ENCODE measurements at places on chromosomes 3 and 15.

DNA sequence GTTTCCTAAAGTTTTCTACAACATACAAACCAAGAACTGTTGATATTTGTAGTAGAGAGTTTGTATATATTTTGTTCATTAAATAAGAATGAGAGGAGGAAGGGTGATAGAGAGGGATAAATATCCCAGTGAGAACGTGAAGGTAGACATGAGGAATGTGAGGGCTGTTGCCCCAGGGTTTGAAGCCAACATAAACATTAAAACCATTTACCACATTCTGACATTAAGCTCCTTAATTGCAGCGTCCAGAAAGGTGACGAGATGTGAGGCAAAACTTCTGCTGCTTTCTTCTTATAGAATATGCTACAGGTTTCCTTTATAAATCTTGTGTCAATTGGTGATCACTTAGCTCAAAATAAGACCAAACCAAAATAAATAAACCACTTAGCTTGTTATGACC lies 267.8 kb upstream of the CNTN4 start:
- DNase-seq: no peak

DNA sequence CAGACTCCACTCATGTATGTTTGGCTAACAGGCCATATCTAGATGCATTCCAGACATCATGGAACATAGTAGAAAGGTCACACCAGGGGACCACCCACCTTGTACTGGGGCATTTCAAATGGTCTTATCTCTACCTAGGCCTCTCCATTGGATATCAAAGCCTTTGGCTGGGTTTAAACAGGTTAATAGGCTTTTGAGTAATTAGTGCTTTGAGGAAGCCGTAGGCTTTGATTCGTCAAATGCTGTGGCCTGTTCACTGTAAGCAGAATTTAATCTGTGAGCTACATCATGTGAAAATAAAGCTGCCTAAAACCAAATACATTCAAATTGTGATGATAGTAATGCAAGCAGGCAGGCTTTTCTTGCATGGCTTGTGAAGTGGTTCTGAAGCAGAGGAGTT lies 129.5 kb downstream of the ST8SIA2 start:
- no peak for DNase-seq

DNA sequence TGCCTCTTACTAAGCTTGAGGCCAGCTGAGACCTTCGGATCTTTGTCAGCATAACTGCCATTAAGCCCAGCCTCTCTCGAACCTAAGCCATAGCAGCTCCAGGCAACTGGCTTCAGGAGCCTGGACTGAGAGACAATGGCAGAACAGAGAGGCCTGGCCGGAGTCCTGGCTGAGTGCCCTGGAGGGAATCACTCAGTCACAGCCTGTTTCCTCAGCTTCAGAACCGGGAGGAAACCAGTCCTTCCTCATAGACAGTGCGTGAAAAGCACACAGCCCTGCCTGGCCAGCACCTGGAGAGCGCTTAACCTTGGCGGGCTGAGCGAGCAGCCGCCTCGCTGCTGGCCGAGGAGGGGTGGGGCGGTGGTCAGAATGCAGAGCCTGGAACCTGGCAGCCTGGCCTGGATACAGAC lies 21.6 kb downstream of the RNU5B-1 start:
- DNase-seq: no peak

- DNase-seq: no peak
These were observed 75.7 kb downstream of the EFL1 start for GRCh38 chr15:82186719-82187406.

GRCh38 chr15:36429707-36430106 lies 149.7 kb upstream of the CDIN1 start:
- no peak for DNase-seq

DNA sequence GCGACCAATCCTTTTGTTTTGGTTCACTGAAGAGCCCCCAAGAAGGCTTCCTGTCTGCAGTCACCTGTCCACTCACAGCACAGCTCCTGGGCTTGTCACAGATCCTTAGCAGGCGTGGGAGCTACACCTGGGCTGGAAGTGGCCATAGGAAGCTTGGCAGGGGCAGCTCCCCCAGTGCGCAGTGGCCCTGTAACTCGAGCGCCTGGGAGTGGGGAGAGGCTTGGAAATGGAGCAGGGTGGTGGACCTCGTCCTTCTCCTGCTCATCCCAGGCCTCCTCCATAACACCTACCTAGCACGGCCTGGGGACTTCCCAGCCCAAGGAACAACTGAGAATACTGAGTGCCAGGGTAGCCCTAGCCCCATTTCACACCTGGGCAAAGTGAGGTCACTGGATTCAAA lies 19.3 kb upstream of the TGM5 start:
- no peak for DNase-seq

DNA sequence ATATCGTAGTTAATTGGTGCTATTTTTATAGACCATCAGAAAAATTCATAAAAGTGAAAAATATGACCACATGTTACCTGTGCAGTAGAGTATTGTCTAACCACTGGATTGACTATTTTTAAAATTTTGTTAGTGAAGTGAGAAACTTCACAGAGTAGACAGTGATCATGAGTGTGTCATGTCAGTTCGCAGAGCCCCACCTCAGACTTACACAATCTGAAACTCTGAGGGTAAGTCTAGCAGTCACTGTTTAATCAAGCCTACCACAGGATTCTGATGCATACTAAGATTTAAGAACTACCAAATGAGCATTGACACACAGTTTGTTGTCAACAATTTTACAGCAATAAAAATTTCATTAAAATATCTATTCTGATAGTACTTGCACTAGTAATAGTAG lies 552.9 kb upstream of the SUCLG2 start:
- no peak for DNase-seq

DNA sequence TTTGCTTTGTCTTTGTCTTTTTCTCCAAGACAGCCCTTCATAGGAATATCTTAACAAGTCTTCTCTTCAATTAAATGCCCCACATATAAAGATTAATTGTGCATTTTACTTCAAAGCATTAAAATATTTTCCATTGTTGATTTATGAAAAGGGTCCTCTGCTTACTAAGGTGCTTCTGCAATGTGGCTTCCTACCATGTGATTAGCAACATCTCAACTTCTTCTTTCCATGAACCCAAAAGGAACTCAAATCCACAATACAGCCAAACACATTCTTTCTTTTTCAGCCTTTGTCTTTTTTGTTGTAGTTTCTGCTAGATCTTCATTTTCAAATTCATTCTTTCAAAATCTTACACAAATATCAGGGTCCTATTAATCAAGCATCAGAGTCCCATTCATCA lies 309.2 kb downstream of the NSUN3 start:
- DNase-seq: no peak

Data from effector memory CD4-positive, alpha-beta T cell (primary cell).